ENCODE measurements at places on chromosomes 2 and 18. TPM values are rescaled to one million over a fixed set of nuclear protein-coding genes. Genes with fewer than 3 reads are reported as not detected.
A peak's percentile ranks its signal among the peaks of the same experiment; 100 is the strongest.

GRCh38 chr2:50402654-50402960, 629.3 kb downstream of the NRXN1 start:
- H3K4me1 ChIP-seq = peaks cover 2% of the 10 kb centered on the region
- H3K27ac ChIP-seq = no peak overlapping the region
- no peak for DNase-seq
- H3K4me3 ChIP-seq = no peak overlapping the region
- H3K27me3 ChIP-seq = peaks cover 2% of the 10 kb centered on the region

Gene LIMS2
- 55.6 TPM for polyA plus RNA-seq

GRCh38 chr18:37124516-37124915, 295.6 kb downstream of the KIAA1328 start:
- H3K4me3 ChIP-seq = no peak overlapping the region
- H3K36me3 ChIP-seq = no peaks in the 10 kb centered on the region
- H3K4me1 ChIP-seq = no peaks in the 10 kb centered on the region
- no peak overlapping the region for H3K27ac ChIP-seq
- no peak for DNase-seq

DNA sequence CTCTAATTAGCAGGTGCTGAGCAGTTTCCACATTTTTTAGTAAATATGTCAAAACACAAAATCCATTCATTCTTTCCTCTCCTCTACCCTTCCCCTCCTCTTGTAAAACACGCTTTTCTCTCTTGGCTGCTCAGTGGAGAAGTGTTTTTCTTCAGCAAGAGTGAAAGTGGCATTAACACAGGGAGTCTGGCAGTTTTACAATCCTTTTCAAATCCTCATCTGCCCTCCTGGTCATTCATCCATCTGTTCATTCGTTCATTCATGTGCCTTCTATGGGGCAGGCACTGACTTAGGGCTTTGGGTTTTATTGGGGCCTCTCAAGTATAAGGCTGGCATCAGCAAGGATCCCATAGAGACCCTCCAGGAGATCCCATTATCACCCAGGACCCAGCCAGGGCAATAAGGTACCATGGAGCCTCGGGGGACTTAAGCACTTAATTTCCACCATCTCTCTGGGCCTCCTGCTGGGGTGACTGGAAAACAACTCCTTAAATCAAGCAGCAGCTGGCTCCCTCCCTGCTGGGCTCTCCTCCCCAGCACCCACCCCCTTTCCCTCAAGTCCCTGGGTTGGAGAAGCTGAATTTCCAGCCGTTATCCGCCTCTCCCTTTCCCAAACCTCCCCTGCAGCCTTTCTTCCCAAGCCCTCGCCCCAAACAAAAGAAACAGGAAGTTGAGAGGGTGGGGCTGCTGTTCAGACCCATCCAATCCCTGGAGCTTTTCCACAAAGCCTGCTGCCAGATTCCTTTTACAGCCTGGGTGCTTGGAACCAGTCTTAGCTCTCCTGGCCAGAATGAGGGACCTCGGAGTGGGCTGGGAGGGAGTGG, 32.6 kb downstream of the MARCHF4 start:
- H3K27ac ChIP-seq = no peak overlapping the region
- H3K36me3 ChIP-seq = no peaks in the 10 kb centered on the region
- peak; percentile 57 for DNase-seq
- H3K4me1 ChIP-seq = peaks cover 11% of the 10 kb centered on the region
- no peaks in the 10 kb centered on the region for H3K27me3 ChIP-seq

- H3K4me3 ChIP-seq = no peak overlapping the region
- no peak for DNase-seq
- H3K27ac ChIP-seq = no peak overlapping the region
These were observed 423.4 kb downstream of the RND3 start for GRCh38 chr2:150063931-150064548.

GRCh38 chr2:71891719-71892422, 255.8 kb downstream of the CYP26B1 start:
- H3K27me3 ChIP-seq = peaks cover 7% of the 10 kb centered on the region
- H3K27ac ChIP-seq = no peak overlapping the region
- no peaks in the 10 kb centered on the region for H3K36me3 ChIP-seq
- no peaks in the 10 kb centered on the region for H3K4me1 ChIP-seq
- no peak overlapping the region for H3K4me3 ChIP-seq
- no peak for DNase-seq

- H3K36me3 ChIP-seq = no peaks in the 10 kb centered on the region
- no peak for DNase-seq
- H3K27ac ChIP-seq = no peak overlapping the region
- H3K4me1 ChIP-seq = no peaks in the 10 kb centered on the region
- no peak overlapping the region for H3K4me3 ChIP-seq
- no peaks in the 10 kb centered on the region for H3K27me3 ChIP-seq
These were observed 97.4 kb downstream of the STK39 start for GRCh38 chr2:168149986-168150385.

GRCh38 chr18:9321017-9321452, 13.5 kb upstream of the TWSG1 start:
- H3K4me1 ChIP-seq = peaks cover 29% of the 10 kb centered on the region
- DNase-seq = peak; percentile 97
- H3K27ac ChIP-seq = peak overlapping the region; percentile 95
- no peak overlapping the region for H3K4me3 ChIP-seq

Gene ZNF521
- 111 TPM for polyA plus RNA-seq

GRCh38 chr18:30658306-30658705, 384.2 kb downstream of the DSC3 start:
- no peak for DNase-seq
- no peak overlapping the region for H3K27ac ChIP-seq
- no peaks in the 10 kb centered on the region for H3K27me3 ChIP-seq
- H3K4me3 ChIP-seq = no peak overlapping the region
- no peaks in the 10 kb centered on the region for H3K4me1 ChIP-seq

Gene SLC40A1
- 15.1 TPM for polyA plus RNA-seq

- H3K27ac ChIP-seq = peak overlapping the region; percentile 54
- no peaks in the 10 kb centered on the region for H3K27me3 ChIP-seq
- H3K4me1 ChIP-seq = peaks cover 42% of the 10 kb centered on the region
- no peaks in the 10 kb centered on the region for H3K36me3 ChIP-seq
- DNase-seq = peak; percentile 7
These were observed 48.4 kb downstream of the MAP2 start for GRCh38 chr2:209472112-209472832.

Gene RNF152
- polyA plus RNA-seq = 20.8 TPM

Gene POTEI
- 0.10 TPM for polyA plus RNA-seq

GRCh38 chr18:25467226-25467987, 115.4 kb upstream of the ZNF521 start:
- H3K4me3 ChIP-seq = no peak overlapping the region
- DNase-seq = no peak
- H3K4me1 ChIP-seq = peaks cover 4% of the 10 kb centered on the region

- no peaks in the 10 kb centered on the region for H3K27me3 ChIP-seq
- H3K27ac ChIP-seq = no peak overlapping the region
- peak; percentile 32 for DNase-seq
- H3K36me3 ChIP-seq = no peaks in the 10 kb centered on the region
- H3K4me1 ChIP-seq = peaks cover 12% of the 10 kb centered on the region
These were observed 109.1 kb downstream of the HAUS1 start for GRCh38 chr18:46213295-46213694.

Gene TBR1
- 0.14 TPM for polyA plus RNA-seq

DNA sequence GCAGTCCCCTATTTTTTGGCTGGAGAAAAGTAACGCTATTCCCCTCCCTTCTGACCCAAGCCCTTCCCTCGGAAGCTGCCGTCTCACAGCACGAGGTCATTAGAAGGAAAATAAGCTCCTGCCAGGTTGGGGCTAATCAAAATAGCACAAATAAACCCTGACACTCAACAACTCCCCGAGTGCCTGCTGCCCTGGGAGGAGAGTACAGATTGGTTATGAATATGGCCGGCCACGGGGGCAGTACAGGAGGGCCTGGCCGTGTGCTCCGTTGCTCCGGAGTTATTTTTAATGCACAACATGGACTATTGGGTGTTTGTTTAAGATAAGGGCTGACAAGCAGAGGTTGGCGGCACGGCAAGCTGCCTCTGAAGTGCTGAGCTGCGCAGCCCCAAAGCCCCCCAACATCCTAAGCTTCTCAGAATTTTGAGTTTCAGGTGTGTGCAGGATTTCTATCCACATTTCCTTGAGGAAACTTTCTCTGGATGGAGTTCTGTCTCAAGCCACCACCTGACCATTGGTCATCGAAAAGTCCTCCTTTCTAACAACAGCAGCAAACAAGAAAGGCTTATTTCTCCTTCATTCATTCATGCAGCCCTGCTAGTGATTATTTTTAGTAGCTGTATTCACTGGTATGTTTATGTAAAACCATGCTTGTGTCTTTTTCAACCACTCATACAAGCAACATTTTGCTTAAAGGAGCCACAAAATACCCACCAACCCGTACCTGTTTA, 58.7 kb downstream of the PAX3 start:
- H3K4me3 ChIP-seq = no peak overlapping the region
- H3K4me1 ChIP-seq = no peaks in the 10 kb centered on the region
- no peak for DNase-seq

DNA sequence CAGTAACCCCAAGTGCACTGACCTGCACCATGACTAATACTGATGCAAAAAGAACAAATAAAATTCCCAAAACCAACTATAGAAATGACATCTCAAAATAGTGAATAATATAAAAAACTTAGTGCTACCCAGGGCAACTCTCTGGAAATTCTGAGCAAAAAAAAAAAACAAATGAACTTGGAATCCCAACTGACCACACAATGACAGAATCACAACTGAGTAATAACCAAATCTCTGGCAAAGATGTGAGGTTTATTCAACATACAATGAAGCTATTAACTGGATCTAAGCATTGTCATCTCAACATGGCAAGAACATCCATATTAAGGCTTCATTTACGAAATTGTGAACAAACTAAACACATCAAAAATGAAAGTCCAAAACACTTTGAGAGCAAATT, 22.7 kb downstream of the EXOC6B start:
- H3K4me3 ChIP-seq = no peak overlapping the region
- no peaks in the 10 kb centered on the region for H3K27me3 ChIP-seq
- no peaks in the 10 kb centered on the region for H3K4me1 ChIP-seq
- H3K27ac ChIP-seq = no peak overlapping the region

DNA sequence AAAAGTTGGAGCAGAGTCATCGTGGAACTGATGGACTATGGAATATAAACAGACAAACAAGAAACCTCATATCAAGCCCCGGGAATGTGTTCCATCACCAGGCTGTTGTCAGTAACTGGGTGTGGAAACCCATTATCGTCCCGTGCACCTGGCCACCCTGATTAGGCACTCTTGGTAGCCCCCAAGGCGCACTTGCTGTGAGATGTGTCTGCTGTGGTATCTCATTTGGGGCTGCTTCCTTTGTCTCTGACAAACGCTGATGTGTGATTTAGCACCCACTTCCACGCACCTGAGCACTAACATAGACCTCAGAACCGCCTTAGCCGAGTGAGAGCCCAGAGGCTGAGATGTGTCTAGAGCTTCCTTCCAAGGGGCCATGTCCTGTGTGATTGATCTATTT, 96.3 kb downstream of the PRPF40A start:
- no peak for DNase-seq
- no peaks in the 10 kb centered on the region for H3K4me1 ChIP-seq
- H3K4me3 ChIP-seq = no peak overlapping the region
- H3K27me3 ChIP-seq = no peaks in the 10 kb centered on the region
- no peak overlapping the region for H3K27ac ChIP-seq

Gene ITPRID2
- polyA plus RNA-seq = 30.9 TPM

DNA sequence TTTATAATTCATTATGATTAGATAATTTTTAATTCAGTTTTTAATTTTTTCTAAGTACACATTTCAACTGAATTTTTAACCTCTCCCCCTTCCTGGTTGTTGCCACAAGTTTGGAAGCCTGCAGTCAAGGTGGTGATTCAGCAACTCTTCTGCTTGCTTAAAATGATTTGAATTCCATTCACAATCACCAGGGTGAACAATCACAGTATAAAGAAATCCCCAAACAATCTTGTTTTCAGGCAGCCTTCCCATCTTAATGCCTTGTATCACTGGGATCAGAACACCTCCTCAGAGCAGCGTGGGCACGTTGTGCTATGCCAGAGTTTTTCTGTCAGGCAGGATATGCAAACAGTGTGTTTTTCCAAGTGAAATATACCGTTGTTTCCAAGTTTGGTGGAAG, 46.7 kb upstream of the BARD1 start:
- no peaks in the 10 kb centered on the region for H3K4me1 ChIP-seq
- H3K4me3 ChIP-seq = no peak overlapping the region
- DNase-seq = no peak
- no peaks in the 10 kb centered on the region for H3K36me3 ChIP-seq
- H3K27me3 ChIP-seq = no peaks in the 10 kb centered on the region

- H3K36me3 ChIP-seq = no peaks in the 10 kb centered on the region
- H3K4me3 ChIP-seq = no peak overlapping the region
- no peak overlapping the region for H3K27ac ChIP-seq
- H3K4me1 ChIP-seq = no peaks in the 10 kb centered on the region
These were observed 232.6 kb upstream of the SKOR2 start for GRCh38 chr18:47484068-47484467.

GRCh38 chr2:127577503-127577902, 42.0 kb downstream of the MYO7B start:
- H3K27me3 ChIP-seq = peaks cover 2% of the 10 kb centered on the region
- no peaks in the 10 kb centered on the region for H3K36me3 ChIP-seq
- H3K4me3 ChIP-seq = no peak overlapping the region
- H3K27ac ChIP-seq = no peak overlapping the region
- H3K4me1 ChIP-seq = no peaks in the 10 kb centered on the region

Gene SLC30A3
- 79.9 TPM for polyA plus RNA-seq

GRCh38 chr2:128663371-128664050, 344.8 kb upstream of the HS6ST1 start:
- no peaks in the 10 kb centered on the region for H3K4me1 ChIP-seq
- DNase-seq = no peak
- H3K36me3 ChIP-seq = no peaks in the 10 kb centered on the region
- H3K27ac ChIP-seq = no peak overlapping the region

Gene SPATA3
- not detected for polyA plus RNA-seq

Gene TMEM18
- polyA plus RNA-seq = 15.5 TPM

Gene ZSWIM2
- not detected for polyA plus RNA-seq

DNA sequence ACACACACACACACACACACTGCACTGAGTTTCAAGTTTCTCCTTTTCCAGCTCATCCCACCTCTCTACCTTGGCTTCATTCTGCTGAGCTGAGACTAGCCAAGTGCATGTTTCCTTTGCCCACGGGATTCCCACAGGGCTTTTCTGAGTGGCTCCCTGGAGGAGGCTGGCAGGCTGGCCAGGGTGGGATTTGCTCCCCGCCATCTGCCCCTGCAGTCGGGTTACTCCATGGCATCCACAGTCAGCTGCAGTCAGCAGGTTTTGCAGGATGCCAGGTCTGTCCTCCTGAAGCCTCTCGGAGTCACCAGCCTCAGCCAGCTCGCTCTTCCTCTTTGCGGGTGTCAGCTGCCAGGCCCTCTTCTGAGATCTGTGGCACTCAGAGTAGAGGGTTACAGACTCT, 783.7 kb upstream of the SOX11 start:
- H3K27me3 ChIP-seq = no peaks in the 10 kb centered on the region
- H3K4me1 ChIP-seq = no peaks in the 10 kb centered on the region
- no peaks in the 10 kb centered on the region for H3K36me3 ChIP-seq
- H3K27ac ChIP-seq = no peak overlapping the region
- no peak for DNase-seq

- H3K4me3 ChIP-seq = no peak overlapping the region
- no peaks in the 10 kb centered on the region for H3K4me1 ChIP-seq
- DNase-seq = no peak
- no peaks in the 10 kb centered on the region for H3K27me3 ChIP-seq
- H3K27ac ChIP-seq = no peak overlapping the region
These were observed 286.8 kb downstream of the ARL6IP6 start for GRCh38 chr2:153005071-153005730.
